ENCODE measurements at places on chromosomes 16 and 17.

DNA sequence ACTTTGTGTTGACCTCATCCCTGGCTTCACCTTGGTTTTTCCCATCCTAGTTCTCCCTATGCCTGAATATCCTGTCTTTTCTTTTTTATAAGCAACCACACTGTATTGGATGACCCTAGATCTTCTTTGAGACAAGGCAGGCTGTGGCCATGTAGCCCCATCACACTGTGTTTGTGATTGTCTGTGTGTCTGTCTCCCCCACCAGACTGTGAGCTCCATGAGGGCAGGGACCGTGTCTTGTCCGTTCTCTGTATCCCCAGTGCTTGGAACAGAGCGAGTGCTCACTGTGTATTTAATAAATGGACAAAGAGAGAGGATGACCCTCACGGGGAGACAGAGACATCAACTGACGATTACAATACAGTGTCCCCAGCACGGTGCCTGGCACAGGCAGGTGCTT, 7.1 kb downstream of the SLC25A39 start:
- no peak for DNase-seq

GRCh38 chr17:30961209-30962188, 9.3 kb upstream of the RNF135 start:
- DNase-seq = no peak

- no peak for DNase-seq
These were observed 18.3 kb upstream of the TOM1L1 start for GRCh38 chr17:54882371-54882770.

GRCh38 chr17:17062356-17062755, 20.1 kb downstream of the MPRIP start:
- no peak for DNase-seq

- no peak for DNase-seq
These were observed 6.8 kb upstream of the TBC1D3B start for GRCh38 chr17:36183001-36183971.

GRCh38 chr16:82042144-82042543, 7.1 kb downstream of the HSD17B2 start:
- no peak for DNase-seq

Measured in hematopoietic multipotent progenitor cell treated with erythropoietin and hydrocortisone succinate and interleukin-3 and kit ligand, for 15 days (in vitro differentiated cells).